PC-3 (cell line): ENCODE measurements at places on chromosomes 5 and 9. TPM values are rescaled to one million over a fixed set of nuclear protein-coding genes. Genes with fewer than 3 reads are reported as not detected.

Gene PCDHA10
- total RNA-seq = 0.04 and 0.23 TPM in 2 replicates

Gene SLC4A9
- 0.29 TPM in 1 of 2 replicates, not detected in the other for total RNA-seq

DNA sequence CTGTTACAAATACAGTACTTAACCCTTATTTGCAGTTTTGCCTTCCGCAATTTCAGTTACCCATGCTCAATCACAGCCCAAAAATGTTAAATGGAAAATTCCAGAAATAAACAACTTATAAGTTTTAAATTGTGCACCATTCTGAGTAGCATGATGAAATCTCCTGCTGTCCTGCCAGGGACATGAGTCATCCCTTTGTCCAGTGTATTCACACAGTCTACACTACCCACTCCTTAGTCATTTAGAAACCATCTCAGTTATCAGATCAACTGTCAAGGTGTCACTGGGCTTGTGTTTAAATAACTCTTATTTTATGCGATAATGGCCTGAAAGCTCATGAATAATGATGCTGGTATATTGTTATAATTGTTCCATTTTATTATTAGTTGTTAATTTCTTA, 95.8 kb downstream of the PLCXD3 start:
- no peaks in the 10 kb centered on the region for H3K27me3 ChIP-seq
- H3K36me3 ChIP-seq = no peaks in the 10 kb centered on the region
- H3K4me3 ChIP-seq = no peak overlapping the region
- H3K4me1 ChIP-seq = peaks cover 83% of the 10 kb centered on the region
- peak; percentile 98 for DNase-seq

Gene SHISAL2B
- 0.62 TPM in 1 of 2 replicates, not detected in the other for total RNA-seq

GRCh38 chr5:108753877-108754276, 6.2 kb downstream of the FER start:
- peak overlapping the region; percentile 44 for H3K27ac ChIP-seq
- H3K36me3 ChIP-seq = peaks cover 3% of the 10 kb centered on the region; the same call in 1 of the 2 replicates
- H3K4me3 ChIP-seq = peak overlapping the region; percentile 48
- peak; percentile 90 for DNase-seq
- peaks cover 37% of the 10 kb centered on the region for H3K4me1 ChIP-seq

- no peak for DNase-seq
- no peak overlapping the region for H3K4me3 ChIP-seq
- no peak overlapping the region for H3K27ac ChIP-seq
- no peaks in the 10 kb centered on the region for H3K36me3 ChIP-seq
Measured at GRCh38 chr9:121839726-121840500, 188.5 kb downstream of the DAB2IP start.

GRCh38 chr5:136090319-136090718, 42.3 kb upstream of the SMAD5 start:
- H3K4me3 ChIP-seq = no peak overlapping the region
- H3K27ac ChIP-seq = no peak overlapping the region
- H3K27me3 ChIP-seq = no peaks in the 10 kb centered on the region
- DNase-seq = no peak
- H3K4me1 ChIP-seq = no peaks in the 10 kb centered on the region

DNA sequence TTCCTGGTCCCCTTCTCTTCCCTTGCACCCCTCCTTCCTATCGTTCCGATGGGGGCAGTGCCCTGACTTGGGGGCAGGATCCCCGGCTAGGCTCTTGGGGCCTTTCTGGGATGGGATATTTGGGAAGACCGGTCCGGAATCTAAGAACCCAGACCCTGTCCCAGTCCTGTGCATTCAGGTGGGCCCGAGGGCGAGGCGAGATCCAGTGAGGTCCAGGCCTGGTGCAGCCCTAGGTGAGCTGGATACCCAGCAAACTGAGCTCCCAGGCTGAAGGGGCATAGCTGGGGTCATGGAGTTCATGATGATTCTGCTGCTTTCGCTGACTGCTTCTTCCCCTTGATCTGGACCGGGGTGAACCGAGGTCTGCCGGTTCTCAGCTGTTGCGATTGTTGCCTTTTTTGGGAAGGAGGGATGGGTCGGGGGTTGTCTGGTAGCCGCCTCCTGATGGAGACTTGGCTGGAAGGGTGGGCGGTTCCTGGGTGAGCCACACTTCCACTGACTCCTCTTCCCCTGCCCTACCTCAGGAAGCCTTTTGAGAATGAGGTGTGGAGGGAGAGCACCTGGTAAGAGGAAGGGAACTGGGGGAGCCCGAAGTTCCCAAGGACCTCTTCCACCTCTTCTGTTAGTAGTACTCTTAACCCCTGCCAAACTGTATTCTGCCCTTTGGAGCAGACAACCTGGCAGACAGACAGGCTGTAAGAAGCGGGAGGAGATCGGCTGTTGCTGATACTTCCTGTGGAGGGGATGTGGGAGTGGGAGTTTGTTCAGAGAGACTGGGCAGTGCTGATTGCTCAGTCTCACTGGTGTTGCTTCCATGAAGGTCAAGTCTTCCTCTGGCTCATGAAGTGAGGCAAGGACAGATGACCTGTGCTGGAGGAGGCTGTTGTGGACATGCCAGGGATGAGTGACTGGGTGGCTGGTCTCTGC, 1.0 kb downstream of the LRRC8A start:
- peaks cover 9% of the 10 kb centered on the region; the same call in 1 of the 2 replicates for H3K36me3 ChIP-seq
- peak overlapping the region; percentile 100 for H3K4me3 ChIP-seq
- H3K27ac ChIP-seq = peak overlapping the region; percentile 34; the same call in 1 of the 2 replicates
- no peak for DNase-seq
- H3K4me1 ChIP-seq = peaks cover 24% of the 10 kb centered on the region

- no peak overlapping the region for H3K4me3 ChIP-seq
- H3K27me3 ChIP-seq = no peaks in the 10 kb centered on the region
- no peaks in the 10 kb centered on the region for H3K4me1 ChIP-seq
- H3K27ac ChIP-seq = no peak overlapping the region
- no peak for DNase-seq
Measured at GRCh38 chr9:35882996-35883395, 12.8 kb upstream of the OR13J1 start.

GRCh38 chr5:128925973-128926372, 39.3 kb upstream of the SLC27A6 start:
- H3K4me3 ChIP-seq = no peak overlapping the region
- no peak overlapping the region for H3K27ac ChIP-seq
- H3K36me3 ChIP-seq = no peaks in the 10 kb centered on the region
- no peaks in the 10 kb centered on the region for H3K4me1 ChIP-seq
- no peaks in the 10 kb centered on the region for H3K27me3 ChIP-seq

DNA sequence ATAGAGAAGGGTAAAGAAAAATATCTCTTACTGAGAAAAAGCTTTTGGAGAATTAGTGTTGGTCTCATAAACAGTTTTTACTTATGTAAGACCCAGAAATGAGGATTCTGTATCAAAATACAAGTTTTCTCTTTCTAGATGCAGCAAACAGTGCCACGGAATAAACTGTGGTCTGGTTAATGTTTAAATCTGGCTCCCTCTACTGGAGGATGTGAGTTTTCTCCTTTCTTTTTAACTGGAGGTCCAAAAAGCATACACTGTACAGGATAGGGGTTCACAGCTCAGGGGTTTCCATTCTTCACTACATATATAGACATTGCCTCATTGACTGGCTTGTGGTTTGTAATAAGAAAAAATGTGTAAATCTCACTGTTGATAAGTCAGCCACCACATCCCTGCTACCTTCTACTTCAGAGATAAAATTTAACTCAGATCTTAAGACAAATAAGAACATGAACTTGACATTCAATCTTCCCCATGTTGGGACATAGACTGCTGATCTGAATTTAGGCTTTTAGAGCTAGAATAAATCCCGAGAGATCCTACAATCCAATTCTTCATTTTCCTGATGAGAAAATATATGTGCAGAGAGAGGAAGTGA, 98.9 kb downstream of the CFAP95 start:
- no peak overlapping the region for H3K4me3 ChIP-seq
- DNase-seq = peak; percentile 63
- no peaks in the 10 kb centered on the region for H3K27me3 ChIP-seq
- H3K27ac ChIP-seq = no peak overlapping the region
- H3K4me1 ChIP-seq = peaks cover 15% of the 10 kb centered on the region

- peaks cover 23% of the 10 kb centered on the region for H3K4me1 ChIP-seq
- H3K27ac ChIP-seq = 0 out of 2 replicates have a peak overlapping the region, but pooled peaks have one; percentile 21
- DNase-seq = peak; percentile 76
- H3K4me3 ChIP-seq = no peak overlapping the region
Measured at GRCh38 chr5:137078171-137078665, 420.9 kb downstream of the SPOCK1 start.

Gene CD14
- total RNA-seq = not detected in 2 replicates

GRCh38 chr9:68500457-68501381, 40.0 kb downstream of the TMEM252 start:
- no peaks in the 10 kb centered on the region for H3K27me3 ChIP-seq
- peaks cover 40% of the 10 kb centered on the region for H3K4me1 ChIP-seq
- peak overlapping the region; percentile 41 for H3K4me3 ChIP-seq
- peak overlapping the region; percentile 97 for H3K27ac ChIP-seq
- H3K36me3 ChIP-seq = peaks cover 17% of the 10 kb centered on the region
- DNase-seq = peak; percentile 90

Gene PCDHB7
- total RNA-seq = 0.22 TPM in 1 of 2 replicates, not detected in the other

GRCh38 chr9:112009656-112010055, 113.0 kb downstream of the UGCG start:
- H3K36me3 ChIP-seq = no peaks in the 10 kb centered on the region
- peaks cover 33% of the 10 kb centered on the region for H3K4me1 ChIP-seq
- no peak overlapping the region for H3K4me3 ChIP-seq
- no peaks in the 10 kb centered on the region for H3K27me3 ChIP-seq

DNA sequence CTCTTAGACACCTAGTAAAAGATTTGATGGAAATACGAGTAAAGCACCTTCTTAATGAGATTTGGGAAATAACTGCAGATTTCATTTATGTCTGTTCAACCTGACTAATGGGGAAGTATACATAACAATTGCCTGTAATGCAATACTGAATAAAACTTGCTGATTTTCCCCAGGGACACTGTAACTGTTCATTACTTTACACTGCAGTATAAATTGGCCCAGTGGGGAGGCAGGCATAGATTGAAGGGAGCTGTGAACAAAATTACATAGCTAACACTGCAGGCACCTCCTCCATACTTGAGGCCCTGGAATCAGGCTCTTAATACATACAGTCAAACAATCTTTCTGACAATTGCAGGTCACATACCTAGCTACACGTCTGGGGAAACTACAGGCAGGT, 216.2 kb downstream of the PTPRD start:
- DNase-seq = no peak
- H3K36me3 ChIP-seq = no peaks in the 10 kb centered on the region
- no peaks in the 10 kb centered on the region for H3K27me3 ChIP-seq
- no peak overlapping the region for H3K27ac ChIP-seq
- no peak overlapping the region for H3K4me3 ChIP-seq

DNA sequence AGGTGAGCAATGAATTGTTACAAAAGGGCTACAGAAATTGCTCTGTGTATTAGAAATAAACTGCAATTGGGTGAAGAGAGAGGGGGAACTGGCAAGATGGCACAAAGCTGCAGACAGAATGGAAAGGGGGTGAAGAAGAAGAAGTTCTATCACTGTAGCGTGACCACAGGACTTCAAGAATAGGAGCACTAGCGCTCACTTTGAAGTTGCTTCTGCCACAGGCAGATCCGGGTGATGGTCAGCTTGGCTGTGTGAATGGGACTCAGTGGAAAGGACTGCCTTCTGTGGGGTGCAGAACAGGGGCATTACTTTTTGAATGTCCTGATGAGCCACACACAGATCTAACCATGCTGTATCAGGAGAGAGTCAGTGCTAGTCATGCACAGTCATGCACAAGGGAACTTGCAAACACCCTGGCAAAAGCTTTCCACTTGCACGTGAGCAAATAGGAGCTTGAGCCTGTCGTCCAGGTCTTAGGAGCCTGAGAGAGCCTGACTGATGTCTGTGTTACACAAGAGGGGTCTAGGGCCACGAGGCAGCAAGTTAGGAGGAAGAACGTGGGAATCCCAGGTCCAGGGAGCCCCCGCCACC, 16.3 kb downstream of the IL5 start:
- H3K4me1 ChIP-seq = no peaks in the 10 kb centered on the region
- peak; percentile 11 for DNase-seq
- H3K36me3 ChIP-seq = no peaks in the 10 kb centered on the region
- H3K27ac ChIP-seq = no peak overlapping the region

DNA sequence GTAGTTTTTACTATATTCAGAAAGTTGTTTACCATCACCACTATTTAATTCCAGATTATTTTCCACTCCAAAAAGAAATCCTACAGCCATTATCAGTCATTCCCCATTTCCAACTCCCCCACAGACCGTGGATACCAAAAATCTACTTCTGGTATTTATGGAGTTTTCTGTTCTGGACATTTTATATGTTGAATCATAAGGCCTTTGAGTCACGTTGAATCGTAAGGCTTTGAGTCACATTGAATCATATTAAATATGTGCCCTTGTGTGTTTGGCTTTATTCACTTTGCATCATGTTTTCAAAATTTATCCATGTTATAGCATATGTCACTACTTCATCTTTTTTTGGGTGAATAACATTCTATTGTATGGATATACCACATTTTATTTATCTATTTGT, 454.1 kb upstream of the NUDT12 start:
- no peaks in the 10 kb centered on the region for H3K27me3 ChIP-seq
- peaks cover 7% of the 10 kb centered on the region; the same call in 1 of the 2 replicates for H3K36me3 ChIP-seq
- H3K4me3 ChIP-seq = no peak overlapping the region
- H3K4me1 ChIP-seq = peaks cover 19% of the 10 kb centered on the region
- H3K27ac ChIP-seq = peak overlapping the region; percentile 9

DNA sequence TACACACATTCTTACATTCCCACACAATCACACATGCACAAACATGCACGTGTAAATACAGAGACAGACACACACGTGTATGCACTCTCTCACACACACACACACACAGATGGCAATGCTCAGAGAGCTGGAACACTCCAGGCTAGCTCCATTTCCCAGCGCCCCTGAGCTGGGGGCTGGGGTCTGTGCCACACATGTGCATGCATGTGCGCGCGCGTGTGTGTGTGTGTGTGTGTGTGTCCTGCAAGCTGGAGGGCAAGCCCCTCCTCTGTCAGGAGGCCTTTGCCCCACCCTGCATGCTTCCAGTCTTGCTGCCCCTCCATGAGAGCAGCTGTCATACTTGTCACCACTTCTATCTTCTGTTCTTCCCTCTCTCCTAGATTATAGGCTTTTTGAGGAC, 16.6 kb upstream of the S1PR3 start:
- H3K36me3 ChIP-seq = no peaks in the 10 kb centered on the region
- no peaks in the 10 kb centered on the region for H3K4me1 ChIP-seq
- DNase-seq = no peak

DNA sequence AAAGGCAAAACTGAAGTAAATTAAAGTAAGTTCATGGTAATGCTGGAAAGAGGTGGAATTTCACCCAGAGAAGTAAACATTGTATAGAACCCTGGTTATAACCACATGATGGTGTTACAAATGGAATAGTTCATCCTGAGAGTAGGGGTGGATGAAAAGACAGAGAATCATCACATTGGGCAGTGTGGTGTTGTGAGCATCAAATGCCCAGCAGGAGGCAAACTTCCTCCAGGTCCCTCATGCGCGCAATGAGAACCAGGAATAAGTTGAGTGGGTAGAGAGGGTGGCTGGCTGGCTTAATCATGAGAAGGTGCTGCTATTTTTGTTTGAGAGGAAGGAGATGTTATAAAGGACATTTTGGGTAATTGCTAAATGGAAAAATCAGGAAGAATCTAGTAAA, 163.3 kb upstream of the HMHB1 start:
- DNase-seq = no peak
- 0 out of 2 replicates have a peak, but pooled peaks cover 4% of the 10 kb centered on the region for H3K4me1 ChIP-seq
- H3K27ac ChIP-seq = no peak overlapping the region
- H3K36me3 ChIP-seq = no peaks in the 10 kb centered on the region
- no peaks in the 10 kb centered on the region for H3K27me3 ChIP-seq
- no peak overlapping the region for H3K4me3 ChIP-seq

Gene SLC36A3
- total RNA-seq = not detected in 2 replicates

Gene HSD17B4
- total RNA-seq = 101 and 165 TPM in 2 replicates
